H1 (cell line): ENCODE measurements at places on chromosomes 11 and 22.
A peak's percentile ranks its signal among the peaks of the same experiment; 100 is the strongest.

DNA sequence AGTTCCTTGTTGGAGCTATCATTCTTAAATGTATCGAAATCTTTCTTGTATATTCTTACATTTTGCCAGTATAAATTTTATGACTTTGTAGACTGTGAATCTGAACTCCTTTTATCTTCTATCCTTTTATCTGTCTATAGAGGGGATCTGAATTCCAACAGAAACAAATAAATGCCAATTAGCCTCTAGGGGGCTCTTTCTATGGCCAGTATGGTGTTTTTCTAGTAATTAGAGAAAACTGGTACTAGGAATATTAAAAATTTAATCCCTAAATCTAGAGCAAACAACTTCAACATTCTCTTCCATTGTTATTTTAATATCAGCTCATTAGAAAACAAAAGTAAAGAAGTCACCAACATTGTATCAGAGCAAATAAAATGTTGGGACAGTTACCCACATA, 21.5 kb upstream of the CAT start:
- no peak for DNase-seq

DNA sequence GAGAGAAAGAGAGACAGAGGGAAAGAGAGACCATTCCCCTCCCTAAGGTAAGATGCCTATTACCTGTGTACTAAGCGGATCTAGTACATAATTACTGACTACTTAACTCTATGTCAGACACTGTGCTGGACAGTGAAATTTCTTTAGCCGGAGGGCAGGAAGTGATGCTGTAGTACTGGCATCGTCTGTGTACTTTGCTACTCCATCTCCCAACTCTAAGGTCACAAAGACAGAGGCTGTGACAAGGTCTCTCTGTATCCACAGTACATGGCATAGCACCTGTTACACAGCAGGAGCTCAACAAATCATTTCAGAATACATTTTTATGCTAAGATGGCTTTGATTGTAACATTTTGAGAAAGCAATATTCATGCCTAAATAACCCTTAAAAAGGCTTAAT, 9.0 kb downstream of the BLID start:
- DNase-seq: no peak

GRCh38 chr22:50432131-50432876, 42.5 kb downstream of the SBF1 start:
- no peak for DNase-seq

DNA sequence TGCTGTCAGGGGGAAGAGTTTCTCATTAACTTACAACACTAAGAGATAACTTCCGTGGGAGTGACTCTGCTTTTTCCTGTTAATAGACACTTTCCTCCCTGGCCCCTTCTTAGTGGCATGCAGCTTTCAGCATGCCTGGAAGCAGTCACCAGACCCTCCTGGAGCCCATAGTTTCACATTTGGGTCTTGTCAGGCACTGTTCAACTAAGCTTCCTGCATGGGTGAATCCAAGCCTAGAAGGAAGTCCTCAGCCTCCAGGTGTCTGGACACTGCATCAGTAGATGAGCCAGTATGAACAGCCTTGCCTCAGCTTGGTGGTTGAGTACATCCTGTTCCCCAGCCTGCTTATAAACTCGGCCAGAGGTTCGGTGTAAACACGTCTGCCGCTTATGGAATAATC, 68.1 kb downstream of the PPP6R3 start:
- DNase-seq: no peak

DNA sequence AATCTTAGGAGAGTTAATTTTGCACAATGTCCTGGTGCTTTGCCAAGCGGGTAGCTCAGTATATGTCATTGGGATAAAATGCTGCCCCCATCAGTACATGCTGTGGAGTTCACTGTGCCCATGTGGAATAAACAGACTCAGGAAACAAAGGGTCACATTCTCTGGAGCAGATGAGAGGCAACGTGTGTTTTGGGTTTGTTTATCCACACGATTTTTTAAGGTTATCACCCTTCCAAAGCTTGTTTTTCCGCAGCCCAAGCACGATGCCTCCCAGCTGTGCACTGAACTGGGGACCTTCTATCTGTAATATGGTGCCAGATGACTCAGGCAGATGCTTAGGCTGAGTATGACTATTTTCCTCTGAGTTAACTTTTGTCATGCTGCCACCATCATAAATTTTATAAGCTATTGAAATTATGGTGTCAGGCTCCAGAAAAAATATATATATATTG, 6.5 kb downstream of the OR4D6 start:
- DNase-seq: no peak

- DNase-seq: no peak
Measured at GRCh38 chr22:20565761-20566160, 58.4 kb downstream of the MED15 start.

DNA sequence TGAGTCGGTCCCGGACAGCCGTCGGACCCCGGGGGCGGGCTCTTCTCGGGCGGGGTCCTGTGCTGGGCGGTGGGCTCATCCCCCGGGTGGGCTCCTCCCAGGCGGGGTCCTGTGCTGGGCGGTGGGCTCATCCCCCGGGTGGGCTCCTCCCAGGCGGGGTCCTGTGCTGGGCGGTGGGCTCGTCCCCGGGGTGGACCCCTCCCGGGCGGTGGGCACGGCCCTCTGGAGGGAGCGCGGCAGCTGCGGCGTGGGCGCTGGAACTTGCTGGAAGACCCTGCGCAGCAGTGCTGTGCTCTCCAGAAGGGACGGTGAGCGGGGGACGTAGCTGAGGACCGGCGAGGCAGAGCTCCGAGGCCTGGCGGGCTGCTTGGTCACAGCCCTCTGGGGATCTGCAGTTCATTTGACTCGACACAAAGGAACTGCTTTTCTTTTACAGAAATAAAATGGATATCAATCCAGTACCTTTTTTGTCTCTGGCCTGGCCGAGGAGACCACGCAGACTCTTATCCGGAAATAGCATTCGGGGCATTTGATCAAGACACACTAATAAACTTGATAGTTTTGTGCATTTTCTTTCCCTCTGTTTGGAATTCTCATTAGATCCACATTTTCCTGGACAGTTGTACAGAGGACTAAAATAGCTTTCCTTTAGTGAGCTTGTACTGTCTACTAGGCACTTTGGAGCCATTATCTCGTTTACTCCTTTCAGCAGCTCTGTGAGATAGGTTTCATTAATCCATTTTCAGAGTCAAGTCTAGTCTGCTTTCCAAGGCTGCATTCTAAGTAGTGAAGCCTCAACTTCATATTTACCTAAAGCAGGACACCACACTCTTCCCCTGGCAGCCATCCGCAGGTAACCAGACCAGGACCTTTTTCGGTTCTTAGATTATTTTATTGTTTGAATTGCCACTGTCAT, 812 bp downstream of the JAM3 start:
- no peak for DNase-seq

DNA sequence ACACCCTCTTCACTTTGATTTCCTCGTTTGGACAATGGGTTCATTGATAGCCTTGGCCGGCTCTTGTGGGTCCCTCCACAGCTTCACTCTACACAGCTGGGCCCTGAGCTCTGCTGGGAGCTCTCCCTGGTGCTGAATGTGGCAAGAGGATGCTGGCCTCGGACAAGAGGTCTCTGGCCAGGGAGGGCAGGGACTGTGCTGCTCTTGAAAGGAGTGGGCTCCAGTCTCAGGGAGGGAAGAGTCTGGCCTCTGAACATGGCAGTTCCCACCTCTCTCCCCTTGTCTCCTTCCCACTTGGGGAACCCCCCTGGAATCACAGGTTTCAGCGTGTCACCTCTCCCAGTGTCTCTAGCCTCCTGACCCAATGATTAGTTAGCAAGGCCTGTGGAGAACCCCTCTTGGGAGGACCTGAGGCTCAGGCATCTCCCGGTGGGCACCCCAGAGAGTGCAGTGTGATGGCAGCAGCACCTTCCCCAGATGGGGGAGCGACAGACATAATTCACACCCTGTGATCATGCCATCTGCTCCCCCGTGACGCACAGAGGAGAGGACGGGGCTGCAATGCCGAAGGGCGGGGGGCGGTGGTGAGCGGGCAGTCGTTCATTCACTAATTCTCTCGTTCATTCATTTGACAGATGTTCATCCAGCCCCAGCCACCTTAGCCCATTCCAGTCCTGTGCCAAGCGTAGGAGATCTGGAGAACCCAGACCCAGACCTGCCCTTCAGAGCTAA, 2.8 kb upstream of the CABP7 start:
- DNase-seq: peak; percentile 86

GRCh38 chr11:69844396-69844795, 25.2 kb upstream of the FGF3 start:
- no peak for DNase-seq

GRCh38 chr11:115890500-115890899, 386.3 kb upstream of the CADM1 start:
- DNase-seq: no peak

DNA sequence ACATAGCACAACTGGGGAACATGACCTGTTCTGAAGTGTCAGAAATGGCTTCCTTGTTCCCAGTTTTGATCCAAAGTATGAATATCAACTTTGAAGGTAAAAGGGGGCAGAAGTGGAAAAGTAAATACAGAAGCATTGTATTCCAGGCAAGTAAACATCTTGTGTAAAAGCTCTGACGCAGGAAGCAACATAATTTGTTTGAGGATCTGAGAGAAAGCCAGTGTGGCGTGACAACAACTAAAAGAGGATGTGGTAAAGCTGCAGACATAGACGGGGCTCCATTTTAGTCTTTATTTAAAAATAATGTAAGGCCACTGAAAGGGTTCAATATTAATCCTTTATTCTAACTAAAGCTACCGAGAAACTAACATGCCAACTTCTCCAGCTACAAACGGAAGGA, 310.2 kb downstream of the DLG2 start:
- DNase-seq: no peak

DNA sequence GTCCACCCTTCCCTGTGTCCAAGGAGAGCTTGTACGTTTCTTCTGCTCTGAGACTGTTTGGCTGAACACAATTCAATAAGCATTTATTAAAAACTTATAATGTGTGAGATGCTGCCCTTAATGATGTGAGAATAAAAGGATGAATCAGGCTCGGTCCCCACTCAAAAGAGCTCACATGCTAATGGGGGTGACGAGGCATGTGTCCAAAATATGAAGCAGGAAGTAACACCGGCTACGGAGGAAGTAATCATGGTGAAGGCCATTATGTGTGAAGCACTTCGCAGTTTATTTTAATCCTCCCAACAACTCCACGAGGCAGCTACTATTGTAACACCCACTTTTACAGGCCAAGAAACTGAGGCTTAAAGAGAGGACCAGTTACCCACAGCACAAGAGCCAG, 3.4 kb upstream of the RASD2 start:
- no peak for DNase-seq

GRCh38 chr22:39206491-39206890, 38.3 kb downstream of the PDGFB start:
- DNase-seq: no peak

DNA sequence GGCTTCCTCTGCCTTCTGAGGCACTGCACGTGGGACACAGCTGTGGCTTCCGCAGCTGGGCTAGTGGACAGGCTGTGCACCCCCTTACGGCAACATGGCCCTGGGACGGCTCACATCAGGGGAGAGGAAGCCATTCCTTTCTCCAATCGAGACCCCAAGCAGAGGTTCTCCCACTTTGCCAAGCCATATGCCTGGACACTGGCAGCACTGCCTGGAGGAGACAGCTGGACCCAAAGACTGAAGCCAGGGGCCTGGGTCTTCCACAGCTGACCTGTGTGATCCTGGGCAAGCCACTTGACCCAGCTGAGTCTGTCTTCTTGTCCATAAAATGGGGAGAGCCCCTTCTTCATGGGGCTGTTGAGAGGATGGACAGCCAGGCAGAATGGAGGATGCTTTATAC, 65.4 kb downstream of the SHISAL1 start:
- no peak for DNase-seq

GRCh38 chr22:24145446-24146193, 35.7 kb upstream of the SUSD2 start:
- no peak for DNase-seq

DNA sequence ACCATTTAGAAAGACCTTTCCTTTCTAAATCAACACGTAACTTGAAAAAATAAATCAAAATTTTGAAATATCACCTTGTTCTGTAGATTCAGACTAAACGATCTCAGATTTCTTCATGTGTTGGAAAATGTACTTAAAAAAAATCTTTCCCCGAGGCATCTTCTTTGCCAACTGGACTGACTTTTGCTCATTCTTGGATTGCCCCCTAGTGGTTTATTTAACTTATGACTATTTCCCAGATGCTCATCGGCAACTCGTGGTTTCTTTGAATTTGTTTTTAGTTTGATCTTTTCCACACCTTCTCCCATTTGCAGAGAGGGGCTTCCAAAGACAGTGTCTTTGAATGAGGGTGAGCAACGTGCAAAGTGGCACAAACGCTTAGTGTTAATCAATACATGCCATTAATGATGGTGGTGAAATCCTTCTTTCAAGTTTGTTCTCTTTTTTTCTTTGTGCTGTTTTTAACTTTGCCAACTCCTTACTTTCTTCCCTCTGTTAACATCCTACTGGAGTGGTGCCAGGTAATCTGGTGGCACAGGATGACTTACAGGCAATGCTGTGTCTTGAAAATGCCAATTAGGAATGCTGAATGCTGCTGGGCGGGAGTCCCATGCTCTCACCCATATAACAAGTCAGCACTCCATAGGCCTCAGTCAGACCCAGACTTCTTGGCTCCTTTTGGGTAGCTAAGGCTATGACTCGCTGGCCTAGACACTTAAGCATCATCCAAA, 18.3 kb downstream of the PRSS23 start:
- DNase-seq: no peak

DNA sequence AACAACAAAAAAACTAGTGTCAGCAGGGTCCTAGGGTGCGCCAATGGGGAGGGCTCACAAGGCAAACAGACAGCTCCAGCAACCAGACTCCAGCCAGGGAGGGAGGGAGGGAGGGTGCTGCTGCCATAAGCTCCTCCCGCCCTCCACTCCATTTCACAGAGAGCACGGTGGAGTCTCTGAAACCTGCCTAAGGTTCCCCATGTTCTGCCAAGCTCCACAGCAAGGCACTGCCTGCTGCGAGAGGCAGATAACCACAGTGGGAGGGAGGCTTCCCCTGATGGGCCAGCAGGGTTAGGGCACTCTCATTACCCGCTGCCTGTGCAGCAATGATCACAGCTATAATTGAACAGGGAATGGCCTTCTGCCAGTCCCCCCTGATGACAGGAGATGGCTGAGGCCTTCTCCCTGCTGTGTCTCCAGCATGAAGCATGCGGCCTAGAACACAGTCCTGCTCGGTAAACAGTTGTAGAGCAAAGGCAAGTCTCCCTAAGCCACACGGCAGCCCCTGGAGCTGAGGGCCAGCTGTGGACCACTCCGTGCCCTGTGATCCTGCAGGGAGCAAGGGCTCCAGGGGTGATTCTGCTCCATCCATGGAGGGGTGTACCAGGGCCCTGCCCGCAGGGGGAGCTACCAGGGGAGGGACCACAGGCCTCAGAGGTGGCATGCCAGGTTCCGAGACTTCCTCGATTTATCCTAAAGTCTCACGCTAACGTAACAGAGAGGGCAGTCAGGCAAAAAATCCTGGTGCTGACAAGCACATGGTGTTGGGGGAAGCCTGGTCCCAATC, 42.9 kb downstream of the PC start:
- DNase-seq: no peak

DNA sequence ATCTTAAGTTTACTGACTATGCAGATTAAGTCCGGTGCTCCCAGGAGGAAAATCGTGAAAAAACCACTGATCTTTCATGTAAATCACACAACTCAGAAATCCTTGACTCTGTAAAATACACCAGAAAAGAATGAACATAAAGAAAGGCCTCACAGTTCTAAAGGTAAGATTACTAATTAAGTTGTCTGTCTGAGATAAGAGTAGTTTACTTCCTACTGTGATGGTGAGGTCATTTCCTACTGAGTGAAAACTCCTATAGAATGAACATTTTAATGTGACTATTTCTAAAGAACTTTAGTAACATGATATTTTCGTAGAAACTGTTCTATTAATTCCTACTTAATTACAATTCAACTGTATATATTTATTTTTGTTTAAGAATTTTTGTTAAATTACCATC, 774.4 kb upstream of the CHORDC1 start:
- no peak for DNase-seq

GRCh38 chr11:64313491-64314145, 3.7 kb downstream of the TRMT112 start:
- DNase-seq: no peak
